Amniotic stem cell (primary cell): ENCODE measurements at places on chromosomes 11 and 22.

- DNase-seq = peak; percentile 59
Observed at GRCh38 chr22:36368359-36368983, 19.3 kb downstream of the MYH9 start.

GRCh38 chr11:63804259-63804658 lies 9.0 kb upstream of the SPINDOC start:
- no peak for DNase-seq

DNA sequence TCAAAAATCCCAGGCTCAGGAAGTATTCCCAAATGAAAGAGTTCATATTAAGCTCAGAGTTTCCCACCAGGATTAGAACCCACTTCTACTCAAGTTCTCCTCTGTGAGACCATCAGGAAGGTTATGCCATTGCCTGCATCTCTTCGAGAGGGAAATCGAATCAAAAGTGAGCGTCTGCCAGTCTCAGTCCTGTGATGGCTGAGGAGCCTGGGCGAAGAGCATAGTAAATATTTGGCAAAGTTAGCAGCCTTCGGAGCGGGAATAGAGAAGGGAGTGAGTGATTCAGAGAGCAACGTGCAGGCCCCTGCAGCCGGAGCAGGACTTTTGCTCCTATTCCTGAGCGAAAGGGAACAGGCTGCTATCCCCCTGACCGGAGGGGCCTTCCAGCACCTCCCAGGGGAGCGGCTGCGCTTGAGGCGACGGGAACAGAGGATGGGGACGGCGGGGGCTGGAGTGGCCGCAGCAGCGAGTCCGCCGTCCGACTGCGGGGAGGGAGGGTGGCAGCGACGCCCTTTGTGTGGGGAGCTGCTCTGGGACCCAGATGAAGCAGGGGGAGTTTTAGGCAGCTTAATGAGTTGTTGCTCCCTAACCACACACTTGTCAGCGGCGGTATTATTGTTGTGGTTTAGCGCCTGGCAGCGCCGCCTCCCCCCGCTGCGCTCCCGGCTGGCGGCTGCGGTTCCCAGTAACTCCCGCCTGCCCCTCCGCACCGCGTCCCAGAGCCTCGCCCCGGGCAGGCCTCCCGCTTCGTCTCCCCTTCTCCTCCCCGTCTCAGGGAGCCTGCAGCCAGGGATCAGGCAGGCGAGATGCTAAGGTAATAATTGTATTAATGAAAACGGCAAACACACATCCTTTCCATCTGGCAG lies 21.7 kb upstream of the NRGN start:
- no peak for DNase-seq

DNA sequence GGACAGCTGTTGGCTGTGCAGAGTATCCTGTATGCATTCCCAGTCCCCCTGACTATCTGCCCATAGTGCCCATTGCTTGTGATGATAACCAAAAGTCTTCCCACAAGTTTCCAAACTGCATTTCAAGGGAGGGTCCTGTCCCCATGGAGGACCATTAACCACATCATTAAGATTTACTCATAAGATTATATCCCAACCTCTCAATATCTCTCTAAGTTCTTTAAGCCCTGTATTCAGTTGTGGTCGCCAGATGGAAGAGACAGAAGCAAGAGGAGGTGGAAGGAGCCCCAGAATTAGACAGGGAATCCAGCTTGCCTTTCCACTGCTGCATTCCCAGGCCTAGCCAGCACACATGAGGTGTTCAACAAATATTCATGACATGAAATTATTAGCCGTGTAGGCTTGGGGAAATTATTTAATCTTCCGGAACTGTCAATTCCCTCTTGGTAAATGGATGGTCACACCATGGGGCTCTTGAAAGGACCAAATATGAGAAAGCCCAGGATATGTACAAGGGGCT lies 42.6 kb upstream of the TIMP3 start:
- DNase-seq = no peak

DNA sequence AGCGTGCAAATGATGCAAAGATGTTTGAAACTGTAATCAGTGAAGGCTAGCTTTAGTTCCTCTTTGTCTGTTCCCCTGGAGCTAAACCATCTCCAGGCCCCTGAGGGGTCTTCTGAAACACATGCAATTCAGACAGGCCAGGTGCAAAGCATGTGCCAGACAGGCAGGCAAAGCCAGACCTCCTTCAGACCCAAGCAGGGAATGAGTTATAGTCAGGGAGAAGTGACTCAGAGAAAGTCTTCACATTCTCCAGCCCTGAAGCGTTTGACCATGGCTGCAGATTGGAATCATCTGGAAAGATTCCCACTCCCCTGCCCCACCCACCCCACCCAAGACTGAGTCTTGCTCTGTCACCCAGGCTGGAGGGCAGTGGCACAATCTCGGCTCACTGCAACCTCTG lies 187.0 kb upstream of the ISX start:
- peak; percentile 31 for DNase-seq

- DNase-seq = no peak
Observed at GRCh38 chr11:6635082-6635932, 16.1 kb upstream of the TPP1 start.
